Fibroblast of upper back skin (primary cell): ENCODE measurements at places on chromosomes 7 and 10.
A peak's percentile ranks its signal among the peaks of the same experiment; 100 is the strongest.

- DNase-seq = no peak
These were observed 1017.6 kb downstream of the TYW1 start for GRCh38 chr7:68014031-68014736.

- no peak for DNase-seq
These were observed 539.7 kb downstream of the ANKRD7 start for GRCh38 chr7:118764221-118764620.

DNA sequence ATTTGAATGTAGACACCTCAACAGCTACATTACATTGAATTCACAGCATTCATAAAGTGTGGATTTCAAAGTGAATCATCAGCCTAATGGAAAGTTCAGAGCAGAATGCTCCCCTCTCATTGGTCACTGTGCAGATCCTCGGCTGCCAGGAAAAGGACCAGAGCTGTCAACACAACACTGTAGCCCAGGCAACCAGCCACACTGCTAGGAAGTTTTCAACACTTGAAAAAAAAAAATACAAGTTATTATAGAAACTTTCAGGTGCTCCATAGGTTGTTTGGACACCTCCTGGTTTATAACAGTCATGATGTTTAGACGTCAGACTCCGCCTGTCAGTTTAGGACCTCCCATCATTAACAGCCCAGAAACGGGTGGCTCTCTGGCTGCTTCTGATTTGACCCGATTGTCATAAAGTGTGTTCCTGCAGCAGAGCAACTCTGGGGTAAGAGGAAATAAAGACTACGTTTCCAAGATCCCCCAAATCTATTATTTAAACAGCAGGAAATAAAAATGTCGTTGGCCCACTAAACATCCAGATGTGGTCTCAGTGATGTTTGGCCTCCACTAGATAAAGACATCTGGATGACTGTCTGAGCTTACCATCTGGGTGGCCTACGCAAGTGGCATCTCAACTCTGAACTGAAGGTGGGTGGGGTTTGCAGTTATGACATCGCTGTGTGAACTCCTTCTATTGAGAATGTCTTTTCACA lies 117.4 kb downstream of the CABCOCO1 start:
- peak; percentile 90 for DNase-seq

DNA sequence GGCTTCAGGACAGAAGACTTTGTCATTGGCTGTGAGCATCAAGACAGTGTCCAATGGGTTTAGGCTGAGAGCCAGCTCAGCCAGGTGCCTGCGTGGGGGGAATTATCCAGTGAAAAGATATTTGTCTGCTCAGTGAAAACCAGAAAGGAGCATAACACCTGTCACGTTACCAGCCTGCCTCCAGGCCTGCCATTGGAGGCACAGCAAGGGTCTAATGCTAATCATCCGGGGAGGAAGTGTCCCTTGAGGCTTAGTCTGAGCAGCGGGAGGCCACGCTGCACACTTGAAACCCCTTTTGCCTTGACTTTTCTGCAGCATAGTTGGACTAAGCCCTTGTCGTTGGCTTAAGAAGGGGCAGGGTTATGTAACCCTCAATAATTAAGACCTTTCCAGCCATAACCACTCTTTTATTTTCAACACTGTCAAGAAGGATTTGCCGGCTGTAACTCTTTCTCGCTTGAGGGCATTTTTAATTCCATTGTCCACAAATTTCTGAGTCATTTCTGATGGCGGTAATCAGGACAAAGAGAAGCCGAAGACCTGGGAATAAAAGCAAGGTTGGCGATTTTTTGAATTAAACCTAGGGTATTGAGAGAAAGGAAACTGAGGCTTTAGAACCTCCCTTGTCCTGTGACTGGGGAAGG lies 639.6 kb upstream of the FOXK1 start:
- DNase-seq = no peak

- no peak for DNase-seq
These were observed 3.0 kb downstream of the PIP4K2A start for GRCh38 chr10:22711373-22711772.

- no peak for DNase-seq
These were observed 22.4 kb downstream of the PDLIM1 start for GRCh38 chr10:95268438-95268837.

GRCh38 chr7:99079104-99079503 lies 64.8 kb downstream of the SMURF1 start:
- DNase-seq = no peak

DNA sequence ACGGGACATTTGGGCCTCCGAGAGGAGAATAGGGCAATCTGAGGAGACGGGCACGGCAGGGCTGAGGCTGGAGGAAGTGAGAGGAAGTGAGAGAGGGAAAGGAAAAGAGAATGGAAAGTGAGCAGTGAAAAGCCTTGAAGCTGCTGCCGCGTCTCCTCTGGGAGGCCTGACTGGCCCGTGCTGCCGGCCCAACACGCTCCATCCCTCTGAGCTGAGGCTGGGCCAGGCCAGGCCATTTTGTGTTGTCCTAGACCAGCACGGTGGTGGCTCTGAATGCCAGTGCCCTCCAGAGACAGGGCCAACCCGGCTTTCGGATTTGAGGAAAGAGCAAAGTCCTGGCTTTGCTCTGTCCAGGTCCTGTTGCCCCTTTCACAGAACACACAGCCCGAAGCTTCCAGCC lies 361.1 kb upstream of the SHH start:
- DNase-seq = no peak

GRCh38 chr10:60570896-60571295 lies 181.2 kb upstream of the ANK3 start:
- DNase-seq = no peak

DNA sequence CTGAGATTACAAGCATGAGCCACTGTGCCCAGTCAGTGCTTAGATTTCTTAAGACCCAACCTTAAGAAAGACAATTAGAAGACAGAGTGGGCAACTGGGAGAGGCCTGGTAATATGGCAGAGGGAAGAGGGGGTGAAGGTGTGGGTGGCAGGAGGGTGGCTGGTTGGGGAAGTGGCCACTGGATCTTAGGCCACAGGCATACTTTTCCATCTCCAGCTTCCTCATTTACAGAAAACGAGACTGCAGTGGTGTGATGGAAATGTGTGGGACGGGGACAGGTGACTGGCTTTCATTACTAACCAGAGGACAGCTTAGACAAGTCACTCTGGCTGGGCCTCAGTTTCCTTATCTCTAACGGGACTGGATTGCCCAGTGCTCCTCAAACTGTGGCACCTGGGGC lies 1.0 kb upstream of the FFAR4 start:
- DNase-seq = no peak

- DNase-seq = no peak
These were observed 105.1 kb upstream of the TCF7L2 start for GRCh38 chr10:112844681-112845544.

DNA sequence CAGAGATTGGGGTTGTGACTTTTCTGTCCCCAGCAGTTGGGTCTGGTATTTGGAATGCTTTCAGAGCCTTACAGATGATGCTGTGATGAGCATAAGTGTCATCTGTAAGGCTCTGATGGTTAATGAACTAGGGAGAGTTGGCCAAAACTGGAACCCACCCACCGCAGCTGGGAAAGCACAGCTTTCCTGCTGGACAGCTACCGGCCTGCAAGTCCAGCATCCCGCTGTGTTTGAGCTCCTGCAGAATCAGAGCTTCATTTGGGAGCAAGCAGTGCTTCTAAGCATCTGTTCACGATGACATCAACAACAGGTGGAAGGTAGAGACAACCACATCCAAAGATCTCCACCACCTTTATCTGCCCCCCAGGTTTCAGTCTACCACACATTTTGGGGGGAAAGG lies 11.7 kb downstream of the UCN3 start:
- no peak for DNase-seq

- no peak for DNase-seq
These were observed 9.6 kb upstream of the CTBP2 start for GRCh38 chr10:125169915-125170314.

- DNase-seq = no peak
These were observed 27.1 kb upstream of the SH3PXD2A start for GRCh38 chr10:103882285-103883007.

DNA sequence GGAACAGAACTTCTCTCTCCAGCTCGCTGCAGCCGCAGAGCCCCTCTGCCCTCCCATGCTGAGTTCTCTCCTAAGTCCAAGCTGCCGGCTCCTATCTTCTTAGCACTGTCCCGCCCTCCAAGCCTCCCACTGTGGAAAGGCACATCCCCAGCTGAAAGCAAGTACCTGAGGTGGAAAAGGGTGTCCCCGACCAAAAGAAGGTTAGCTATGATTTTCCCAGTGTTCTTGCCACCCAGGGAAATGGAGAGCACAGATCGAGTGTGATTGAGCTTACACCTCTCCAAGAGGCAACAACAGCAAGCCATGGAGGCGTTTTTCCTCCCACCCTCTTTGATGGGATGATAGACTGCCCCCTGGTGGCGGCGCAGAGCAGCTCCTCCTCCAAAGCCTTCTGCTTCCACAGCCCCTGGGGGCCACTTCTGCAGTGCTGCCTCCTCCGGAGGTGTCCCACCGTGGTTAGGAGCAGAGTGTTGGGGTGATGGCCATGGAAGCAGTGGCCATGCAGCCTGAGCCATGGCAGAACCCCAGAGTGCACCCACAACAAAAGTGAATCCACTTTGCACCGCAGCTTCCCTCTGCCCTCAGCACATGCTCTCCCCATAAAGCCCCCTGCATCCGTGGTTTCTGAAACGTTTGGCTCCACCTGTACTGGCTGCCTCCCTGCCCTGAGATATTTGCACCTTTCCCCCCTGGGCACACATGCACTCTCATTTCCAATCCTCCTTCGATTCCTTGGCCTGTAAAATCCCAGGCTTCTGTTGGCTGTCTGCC lies 143.1 kb upstream of the STK17A start:
- DNase-seq = peak; percentile 55

- DNase-seq = no peak
These were observed 34.1 kb upstream of the RET start for GRCh38 chr10:43042503-43043341.

GRCh38 chr7:147413557-147413870 lies 1177.1 kb upstream of the C7orf33 start:
- no peak for DNase-seq

- DNase-seq = no peak
These were observed 218.2 kb upstream of the KMT2E start for GRCh38 chr7:104795616-104796398.

DNA sequence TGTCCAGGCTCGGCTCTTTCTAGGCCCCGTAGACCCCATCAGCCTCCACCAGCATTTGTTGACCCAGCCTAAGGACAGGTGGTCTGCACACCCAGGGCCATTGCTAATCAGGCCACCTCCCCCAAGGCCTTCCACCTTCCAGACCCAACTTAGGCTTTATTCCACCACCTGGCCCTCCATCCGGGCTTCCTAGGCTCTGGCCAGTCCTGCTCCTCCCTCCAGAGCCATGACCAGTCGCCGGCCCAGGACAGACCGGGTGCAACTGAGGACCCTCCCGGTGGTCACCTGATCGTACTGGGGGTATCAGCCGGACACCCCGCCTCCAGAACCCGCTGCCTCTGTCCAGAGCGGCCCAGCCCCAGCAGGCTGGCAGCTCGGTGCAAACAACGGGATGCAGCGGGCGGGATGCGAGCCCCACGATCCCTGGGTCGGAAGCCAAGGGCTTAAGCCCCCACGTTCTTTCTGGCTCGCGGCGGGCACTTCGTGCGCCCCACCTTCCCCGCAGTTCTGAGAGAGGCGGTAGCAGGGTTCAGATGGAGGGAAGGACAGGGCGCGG lies 545 bp downstream of the NACAD start:
- DNase-seq = no peak

- peak; percentile 90 for DNase-seq
These were observed 129.6 kb downstream of the PRPF18 start for GRCh38 chr10:13716081-13717071.

DNA sequence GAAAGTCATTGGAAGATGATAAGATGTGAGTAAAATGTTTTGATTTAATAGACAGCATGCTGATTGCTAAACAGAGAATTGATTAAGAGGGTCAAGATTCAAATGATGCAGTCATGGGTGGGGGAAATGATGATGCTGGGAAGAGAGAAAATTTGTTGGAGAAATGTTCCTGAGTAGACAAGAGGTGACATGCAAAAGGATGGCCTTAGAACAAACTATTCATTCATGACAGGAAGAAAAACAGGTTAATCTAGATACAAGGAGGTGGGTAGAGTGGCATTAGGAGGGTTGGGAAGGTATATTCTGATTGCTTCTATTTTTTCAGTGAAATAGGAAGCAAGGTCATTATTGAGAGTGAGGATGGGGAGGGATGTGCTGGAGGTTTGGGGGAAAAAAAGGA lies 146.7 kb downstream of the SEM1 start:
- DNase-seq = no peak

GRCh38 chr7:99195867-99196266 lies 12.0 kb downstream of the KPNA7 start:
- no peak for DNase-seq

DNA sequence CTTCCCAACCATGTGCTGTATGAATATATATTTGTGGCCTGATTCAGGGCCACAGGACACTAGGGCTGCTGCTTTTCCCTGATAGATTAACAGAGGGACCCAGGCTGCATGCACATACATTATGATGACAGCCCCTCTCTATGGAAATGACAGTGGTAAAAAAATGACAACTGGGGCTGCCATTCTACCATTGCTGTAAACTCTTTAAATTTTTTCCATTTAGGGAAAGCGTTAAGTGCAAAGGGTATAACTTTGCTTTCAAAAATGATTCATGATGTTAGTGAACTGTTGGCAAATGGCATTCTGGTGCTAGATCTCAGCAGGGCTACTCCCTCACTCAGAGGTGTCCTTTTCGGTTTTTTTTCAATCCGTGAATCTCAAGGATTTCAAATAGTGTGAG lies 4.2 kb downstream of the CTBP2 start:
- DNase-seq = no peak

DNA sequence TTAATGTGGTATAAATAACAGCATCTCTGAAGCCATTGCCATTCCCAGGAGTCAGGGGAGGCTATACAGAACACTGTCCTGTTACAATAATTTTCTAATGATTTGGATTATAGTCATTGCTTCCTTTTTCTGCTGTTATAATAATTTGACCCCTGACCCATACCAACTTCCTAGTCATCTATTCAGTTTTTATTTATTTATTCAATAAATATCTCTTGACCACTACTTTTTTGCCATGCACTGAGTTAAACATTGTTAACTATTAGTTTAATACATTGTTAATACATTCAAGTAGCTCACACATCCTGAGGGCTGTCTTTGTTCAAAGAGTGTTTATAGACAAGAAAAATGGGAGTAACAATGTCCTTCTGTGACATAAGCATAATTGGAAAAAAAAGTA lies 235.5 kb upstream of the MEOX2 start:
- no peak for DNase-seq
